Astrocyte (in vitro differentiated cells and primary cell): ENCODE measurements at places on chromosomes 6 and 20. TPM values are rescaled to one million over a fixed set of nuclear protein-coding genes. Genes with fewer than 3 reads are reported as not detected.

DNA sequence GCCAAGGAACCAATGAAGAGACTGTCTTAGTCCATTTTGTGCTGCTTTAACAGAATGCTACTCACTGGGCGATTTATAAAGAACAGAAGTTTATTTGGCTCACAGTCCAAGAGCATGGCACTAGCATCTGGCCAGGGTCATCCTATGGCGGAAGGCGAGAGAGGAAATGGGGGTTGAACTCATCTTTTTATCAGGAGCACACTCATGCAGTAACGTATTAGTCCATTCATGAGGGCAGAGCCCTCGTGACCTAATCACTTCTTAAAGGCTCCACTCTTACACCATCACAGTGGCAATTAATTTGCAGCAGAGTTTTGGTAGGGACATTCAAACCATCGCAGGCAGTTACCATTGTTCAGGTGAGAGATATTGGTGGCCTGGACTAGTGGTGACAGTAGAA is 8.5 kb downstream of the ARFGEF2 start:
- H3K4me3 ChIP-seq: no peak overlapping the region
- H3K27me3 ChIP-seq: no peaks in the 10 kb centered on the region
- H3K4me1 ChIP-seq: peaks cover 31% of the 10 kb centered on the region
- no peak for DNase-seq
- H3K27ac ChIP-seq: no peak overlapping the region

DNA sequence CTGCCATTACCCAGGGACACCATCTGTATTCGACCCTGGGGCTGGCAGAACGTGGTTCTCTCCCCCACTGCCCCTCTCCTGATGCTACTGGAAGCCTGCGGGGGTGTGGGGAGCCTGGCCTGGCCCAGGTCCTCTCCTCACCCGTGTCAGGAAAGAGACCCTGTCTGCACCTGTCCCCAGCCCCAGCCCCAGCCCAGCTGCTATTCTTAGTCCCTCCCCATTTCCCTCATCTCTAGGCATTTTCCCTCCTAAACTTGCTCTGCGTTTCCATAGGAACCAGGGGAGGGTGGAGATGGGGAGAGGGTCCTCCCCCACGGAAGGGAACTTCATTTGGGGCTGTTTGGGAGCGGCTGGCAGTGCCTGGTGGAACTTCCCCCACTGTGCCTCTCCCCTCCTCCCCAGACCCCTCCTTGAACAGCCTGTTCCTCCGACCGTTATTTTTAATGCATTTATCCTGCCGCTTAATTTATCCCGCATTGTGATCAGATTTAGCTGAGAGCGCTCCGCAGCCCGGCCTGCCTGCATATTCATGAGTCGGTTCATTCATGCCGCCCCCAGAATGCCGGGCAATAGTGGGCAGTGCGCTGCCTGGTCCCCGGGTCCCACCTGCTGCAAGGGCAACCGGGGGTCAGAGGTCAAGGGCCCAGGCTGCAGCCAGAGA is 31.8 kb upstream of the DLGAP4 start:
- H3K27ac ChIP-seq: no peak overlapping the region
- H3K4me3 ChIP-seq: no peak overlapping the region
- no peak for DNase-seq
- no peaks in the 10 kb centered on the region for H3K4me1 ChIP-seq
- peaks cover 18% of the 10 kb centered on the region for H3K27me3 ChIP-seq

- H3K36me3 ChIP-seq: no peaks in the 10 kb centered on the region
- no peak overlapping the region for H3K27ac ChIP-seq
- H3K4me1 ChIP-seq: no peaks in the 10 kb centered on the region
- DNase-seq: no peak
- H3K27me3 ChIP-seq: no peaks in the 10 kb centered on the region
Observed at GRCh38 chr6:170175644-170176135, 115.2 kb downstream of the DLL1 start.

Gene RAET1L
- not detected in 2 replicates for total RNA-seq

Gene SERPINB1
- 1.5 and 2.0 TPM in 2 replicates for total RNA-seq
